ENCODE measurements at places on chromosomes 12 and 14.

GRCh38 chr14:77638771-77639171 lies 22.3 kb upstream of the SPTLC2 start:
- no peak for DNase-seq

GRCh38 chr12:11875414-11875935 lies 195.3 kb upstream of the BCL2L14 start:
- no peak for DNase-seq

- no peak for DNase-seq
Observed at GRCh38 chr14:105258846-105259245, 10.5 kb downstream of the BTBD6 start.

DNA sequence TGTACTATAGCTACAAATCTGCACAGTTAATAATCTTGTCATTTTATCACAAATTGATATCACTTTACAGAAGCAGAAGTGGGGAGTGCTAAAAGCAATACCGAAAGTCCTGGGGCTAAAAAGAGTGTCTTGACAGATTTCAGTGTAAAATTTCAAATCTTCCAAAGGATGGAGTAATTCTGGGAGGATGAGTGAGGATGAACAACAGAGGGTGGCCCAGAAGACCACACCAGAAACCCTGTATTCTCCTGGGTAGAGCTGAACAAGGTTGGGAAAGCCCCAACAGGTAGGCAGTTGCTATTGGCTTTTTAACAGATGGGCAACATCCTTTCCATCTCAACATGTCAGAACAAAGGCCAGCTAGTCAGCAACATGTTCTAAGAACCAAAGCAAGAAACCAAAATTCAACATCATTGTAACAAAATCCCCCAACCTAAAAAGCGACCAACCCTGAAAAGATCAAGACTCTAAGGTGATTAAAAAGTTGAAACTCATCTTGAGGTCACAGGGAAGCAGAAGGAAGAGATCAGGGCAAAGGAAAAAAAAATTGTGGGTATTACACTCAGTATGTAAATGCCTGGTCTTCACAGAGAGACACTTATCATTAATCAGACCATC lies 38.8 kb downstream of the CBX5 start:
- no peak for DNase-seq

GRCh38 chr14:53523226-53523625 lies 370.1 kb upstream of the DDHD1 start:
- DNase-seq = no peak
